ENCODE measurements at places on chromosomes 5 and 9.

- DNase-seq: no peak
Measured at GRCh38 chr9:119736491-119737454, 367.5 kb upstream of the BRINP1 start.

GRCh38 chr9:85617141-85617670 is 124.5 kb downstream of the AGTPBP1 start:
- no peak for DNase-seq

- no peak for DNase-seq
Measured at GRCh38 chr5:43038496-43038989, 1.6 kb downstream of the ANXA2R start.

- no peak for DNase-seq
Measured at GRCh38 chr9:739362-739761, 102.1 kb upstream of the DMRT1 start.

- no peak for DNase-seq
Measured at GRCh38 chr9:20981486-20981885, 50.0 kb downstream of the HACD4 start.

DNA sequence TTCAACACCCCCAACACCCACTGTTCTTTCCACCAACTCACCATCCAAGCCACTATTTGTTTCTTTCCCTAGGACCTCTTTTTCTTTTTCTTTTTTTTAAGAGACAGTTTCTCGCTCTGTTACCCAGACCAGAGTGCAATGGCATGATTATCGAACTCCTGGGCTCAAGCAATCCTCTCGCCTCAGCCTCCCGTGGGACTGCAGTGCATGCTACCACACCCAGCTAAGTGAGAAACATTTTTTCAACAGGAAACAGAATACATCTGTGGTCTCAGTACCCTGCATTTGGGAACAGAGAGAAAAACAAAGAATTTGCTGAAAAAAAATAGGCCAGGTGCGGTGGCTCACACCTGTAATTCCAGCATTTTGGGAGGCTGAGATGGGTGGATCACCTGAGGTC is 24.6 kb downstream of the B4GALT1 start:
- no peak for DNase-seq

GRCh38 chr9:121558473-121558872 is 58.8 kb upstream of the GGTA1 start:
- DNase-seq: no peak

- no peak for DNase-seq
Measured at GRCh38 chr5:58054018-58054417, 405.9 kb downstream of the PLK2 start.

DNA sequence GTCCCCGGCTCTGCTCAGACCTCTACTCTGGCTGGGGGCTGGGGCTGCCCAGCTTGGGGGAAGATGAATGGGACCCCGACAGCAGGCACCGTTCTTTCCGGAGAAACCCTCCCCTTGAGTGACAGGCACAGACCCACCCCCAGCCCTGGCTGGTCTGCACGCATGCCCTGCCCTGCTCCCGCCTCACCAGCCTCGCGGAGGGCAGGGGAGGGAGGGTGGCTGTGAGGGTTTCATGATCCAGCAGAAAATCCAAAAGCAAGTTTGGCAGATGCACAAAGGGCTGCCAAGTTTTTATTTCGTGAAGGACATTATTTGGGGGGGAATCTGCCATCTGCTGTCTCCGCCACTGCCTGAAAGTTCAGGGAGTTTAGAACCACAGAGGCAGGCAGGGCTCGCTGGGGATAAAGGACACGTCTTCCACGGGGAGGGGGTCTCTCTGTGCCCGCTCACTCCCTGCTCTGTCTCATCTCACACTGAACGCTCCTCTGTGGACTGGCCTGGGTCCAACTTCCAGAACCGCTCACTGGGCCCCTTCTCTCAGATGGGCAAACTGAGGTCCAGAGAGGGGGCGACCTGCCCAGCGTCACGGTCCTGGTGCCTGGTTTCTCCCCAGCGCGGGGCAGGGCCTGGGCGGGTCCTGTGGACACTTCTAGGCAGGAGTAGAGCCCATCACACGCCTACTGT is 92.9 kb downstream of the RXRA start:
- DNase-seq: no peak

GRCh38 chr5:100872408-100873190 is 30.5 kb downstream of the ST8SIA4 start:
- no peak for DNase-seq

- no peak for DNase-seq
Measured at GRCh38 chr9:70954126-70954525, 167.3 kb downstream of the TRPM3 start.

DNA sequence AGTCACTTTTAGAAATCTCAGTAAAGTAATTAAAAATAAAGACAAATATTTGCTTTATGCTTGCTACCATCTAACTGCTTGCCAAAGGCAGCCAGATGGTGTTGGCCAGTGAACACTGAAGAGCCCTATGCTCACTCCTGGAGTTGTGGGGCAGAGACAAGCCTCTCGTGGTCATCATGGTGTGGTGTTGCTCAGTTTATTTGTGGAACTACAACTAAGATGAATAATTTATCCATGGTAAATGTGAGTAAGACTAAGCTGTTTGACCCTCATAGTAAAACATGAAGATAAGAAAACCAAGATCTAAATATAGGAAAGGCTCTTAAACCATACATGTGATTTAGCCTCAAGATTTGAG is 100.7 kb downstream of the PDE8B start:
- DNase-seq: no peak

- no peak for DNase-seq
Measured at GRCh38 chr9:33379666-33380389, 22.5 kb downstream of the AQP7 start.

GRCh38 chr9:84597131-84597530 is 72.4 kb upstream of the NTRK2 start:
- DNase-seq: no peak

DNA sequence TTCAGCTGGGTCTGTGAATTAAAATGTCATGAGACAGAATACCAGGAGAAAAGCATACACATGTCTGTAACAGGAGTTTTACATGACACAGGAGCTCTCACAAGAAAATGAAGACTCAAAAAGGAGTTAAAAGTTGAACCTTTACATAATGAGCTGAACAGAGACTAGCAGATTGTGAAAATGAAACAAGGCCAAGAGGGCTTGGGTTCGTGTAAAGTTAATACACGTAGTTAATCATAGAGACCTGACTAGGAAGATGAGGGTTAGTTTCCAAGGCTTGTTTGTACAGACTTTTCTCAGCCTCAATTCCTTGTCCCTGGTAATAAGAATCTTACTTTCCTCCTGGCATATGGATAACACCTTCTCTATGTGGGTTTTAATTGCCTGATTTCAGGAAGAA is 1294.0 kb downstream of the MAT2B start:
- no peak for DNase-seq

DNA sequence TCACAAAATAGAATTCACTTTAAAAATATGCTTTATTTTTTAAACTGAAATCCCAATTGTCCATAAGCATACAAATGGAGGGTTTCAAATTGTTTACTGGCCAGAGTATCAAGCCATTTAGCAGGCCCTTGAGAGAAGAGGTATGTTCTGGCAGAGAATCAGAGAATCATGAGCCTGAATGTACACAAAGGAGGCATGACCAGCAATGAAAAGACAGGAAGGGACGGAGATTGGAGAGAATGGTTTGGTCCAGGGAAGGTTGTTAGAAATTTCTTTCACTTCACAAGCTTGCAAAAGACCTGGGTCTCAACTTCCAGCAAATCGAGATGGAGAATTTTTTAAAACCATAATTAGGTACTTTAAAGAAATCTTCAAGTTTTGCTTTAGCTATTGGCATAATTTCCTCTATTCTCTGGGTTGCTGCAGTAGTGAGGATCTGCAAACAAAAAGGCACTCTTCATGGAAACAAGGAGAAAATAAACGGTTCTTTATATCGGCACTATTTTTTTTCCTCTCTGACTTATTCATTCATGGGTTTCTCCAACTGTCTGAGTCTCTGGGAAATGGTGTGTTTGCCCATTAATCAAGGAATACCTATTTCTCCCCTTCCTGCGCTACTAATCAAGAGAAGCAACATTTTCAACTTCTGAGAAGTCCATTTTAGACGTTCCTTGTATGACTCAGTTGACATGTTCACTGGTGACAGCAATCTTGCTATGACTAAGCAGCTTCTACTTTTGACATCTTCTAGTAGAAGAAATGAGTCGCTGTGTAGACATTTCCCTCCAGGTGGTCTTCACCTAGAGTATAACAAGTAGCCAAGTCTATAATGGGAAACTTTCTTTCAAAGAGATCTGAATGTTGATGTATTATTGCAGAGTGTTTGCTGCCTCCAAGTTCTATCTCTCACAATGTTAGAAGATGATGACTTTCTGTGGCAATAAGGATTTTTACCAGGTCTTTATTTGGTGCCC is 23.1 kb upstream of the ERCC6L2 start:
- no peak for DNase-seq

- DNase-seq: no peak
Measured at GRCh38 chr9:99416007-99416406, 193.9 kb downstream of the SEC61B start.

GRCh38 chr9:101510459-101510858 is 23.2 kb upstream of the RNF20 start:
- no peak for DNase-seq

- DNase-seq: no peak
Measured at GRCh38 chr5:95605786-95606185, 14.1 kb upstream of the GPR150 start.

GRCh38 chr9:127172066-127172707 is 49.8 kb upstream of the ANGPTL2 start:
- no peak for DNase-seq

- no peak for DNase-seq
Measured at GRCh38 chr5:124110942-124111341, 599.0 kb downstream of the CSNK1G3 start.

DNA sequence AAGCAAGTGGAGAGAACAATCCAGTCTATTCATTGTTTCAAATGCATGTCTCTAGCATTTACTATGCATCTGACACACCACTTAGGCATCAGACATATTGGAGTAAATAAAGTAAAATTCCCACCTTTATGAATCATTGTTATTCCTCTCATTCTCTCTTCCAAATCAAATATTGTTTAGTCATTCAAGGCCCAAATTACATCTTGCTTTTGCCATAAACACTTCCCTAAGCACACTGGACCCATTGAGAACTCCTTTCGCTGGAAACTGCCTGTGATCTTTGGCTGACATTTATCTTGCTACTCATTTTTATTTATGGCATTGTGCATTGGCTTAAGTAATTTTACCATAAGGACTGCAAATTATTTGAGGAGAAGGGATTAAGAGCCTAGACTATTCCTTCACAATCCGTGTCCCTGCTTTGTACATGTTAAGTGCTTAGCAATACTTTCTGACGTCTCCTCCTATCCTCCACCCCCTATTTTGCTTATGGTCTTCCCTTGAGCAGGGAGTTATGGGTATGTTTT is 7.4 kb downstream of the C5orf46 start:
- no peak for DNase-seq

DNA sequence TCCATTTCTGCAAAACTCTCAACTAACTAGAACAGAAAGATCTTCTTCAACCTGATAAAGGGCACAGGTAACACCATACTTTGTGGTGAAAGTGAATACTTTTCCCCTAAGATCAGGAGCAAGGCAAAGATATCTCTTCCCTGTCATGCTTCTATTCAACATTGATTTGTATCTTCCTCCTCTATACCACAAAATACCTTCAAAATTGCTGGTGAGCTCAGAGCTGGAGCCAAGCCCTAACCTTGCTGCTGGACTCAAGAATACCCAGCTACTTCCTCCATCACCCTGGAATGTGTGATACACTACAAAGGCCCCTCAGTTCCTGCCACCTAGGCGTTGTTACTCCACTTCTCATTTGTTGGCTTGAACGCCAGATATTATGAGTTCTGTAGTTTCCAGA is 499.0 kb downstream of the ACTL7B start:
- DNase-seq: no peak

DNA sequence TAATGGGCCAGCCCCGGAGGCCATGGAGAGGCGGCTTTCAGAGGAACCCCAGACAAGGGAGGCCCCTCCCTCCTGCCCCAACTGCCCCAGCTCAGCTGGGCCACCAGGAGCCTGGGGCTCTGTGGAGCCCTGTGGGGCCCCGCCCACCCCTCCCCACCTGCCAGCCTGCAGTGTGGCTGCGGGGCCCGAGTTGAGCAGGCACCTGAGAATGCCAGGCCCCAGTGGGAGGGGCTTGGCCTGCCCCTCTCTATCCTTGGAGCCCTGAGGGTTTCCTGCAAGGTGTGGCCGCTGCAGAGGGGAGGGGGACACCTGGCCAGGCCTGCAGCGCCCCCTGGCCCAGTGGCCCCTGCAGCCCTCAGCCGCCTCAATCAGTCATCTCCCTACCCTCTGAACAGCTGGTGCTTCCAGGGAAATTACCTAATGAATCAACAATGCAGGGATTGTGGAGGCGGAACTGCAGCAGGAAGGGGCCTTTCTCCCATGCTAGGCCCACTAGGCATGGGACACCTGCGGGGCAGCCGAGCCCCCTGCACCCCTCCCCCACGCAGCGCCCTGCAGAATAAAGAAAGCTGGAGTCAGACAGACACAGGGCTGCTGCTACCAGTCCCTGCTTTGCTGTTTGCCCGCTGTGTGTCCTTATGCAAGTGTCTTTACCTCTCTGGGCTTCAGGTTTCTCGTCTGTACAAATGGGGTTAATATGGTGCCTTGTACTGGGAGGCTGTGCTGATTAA is 48.0 kb downstream of the LMX1B start:
- DNase-seq: no peak

DNA sequence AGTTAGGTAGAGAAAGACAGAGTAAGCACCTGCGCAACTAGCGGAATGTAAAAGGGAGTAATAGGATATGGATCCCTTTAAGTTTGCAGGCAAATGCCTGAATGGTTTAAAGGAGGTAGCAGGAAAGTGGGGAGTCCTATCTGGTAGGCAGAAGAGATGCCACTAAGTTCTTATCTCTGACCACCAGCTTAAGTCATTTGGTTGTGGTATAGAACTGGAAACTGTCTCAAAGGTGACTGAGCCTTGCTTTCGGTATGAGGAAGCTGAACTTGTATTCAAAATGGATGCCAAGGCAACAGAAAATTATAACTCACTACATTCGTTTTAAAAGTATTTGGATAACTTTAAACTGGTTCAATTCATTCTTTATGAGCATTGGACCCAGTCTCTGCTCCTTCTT is 475.6 kb downstream of the DMRTA1 start:
- no peak for DNase-seq

- DNase-seq: no peak
Measured at GRCh38 chr5:176658817-176659511, 11.7 kb downstream of the TSPAN17 start.

DNA sequence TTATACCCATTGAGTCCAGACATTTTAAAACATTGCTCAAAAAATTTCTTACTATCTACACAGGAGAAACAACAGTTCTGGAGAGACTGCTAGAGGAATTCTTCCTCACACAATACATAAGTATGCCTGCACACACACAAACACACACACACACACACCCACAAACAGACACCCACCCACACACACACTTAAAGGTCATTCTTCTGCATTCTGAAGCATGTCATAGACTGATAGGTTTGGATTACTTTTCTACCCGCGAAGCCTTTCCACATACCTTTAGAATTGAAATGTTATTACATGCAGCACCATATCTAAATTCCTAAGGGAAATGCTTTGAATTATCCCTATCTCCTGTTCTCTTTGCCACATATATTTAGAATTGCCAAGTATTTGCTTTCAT is 80.2 kb downstream of the FAM174A start:
- DNase-seq: no peak

- DNase-seq: no peak
Measured at GRCh38 chr5:33167541-33167940, 273.2 kb upstream of the TARS1 start.
